ENCODE measurements at places on chromosomes 3 and 15.
A peak's percentile ranks its signal among the peaks of the same experiment; 100 is the strongest.

GRCh38 chr15:33159726-33160453 is 34.6 kb downstream of the FMN1 start:
- no peak for DNase-seq
- H3K36me3 ChIP-seq: no peaks in the 10 kb centered on the region
- no peak overlapping the region for H3K4me3 ChIP-seq
- no peaks in the 10 kb centered on the region for H3K4me1 ChIP-seq
- no peak overlapping the region for H3K27ac ChIP-seq

DNA sequence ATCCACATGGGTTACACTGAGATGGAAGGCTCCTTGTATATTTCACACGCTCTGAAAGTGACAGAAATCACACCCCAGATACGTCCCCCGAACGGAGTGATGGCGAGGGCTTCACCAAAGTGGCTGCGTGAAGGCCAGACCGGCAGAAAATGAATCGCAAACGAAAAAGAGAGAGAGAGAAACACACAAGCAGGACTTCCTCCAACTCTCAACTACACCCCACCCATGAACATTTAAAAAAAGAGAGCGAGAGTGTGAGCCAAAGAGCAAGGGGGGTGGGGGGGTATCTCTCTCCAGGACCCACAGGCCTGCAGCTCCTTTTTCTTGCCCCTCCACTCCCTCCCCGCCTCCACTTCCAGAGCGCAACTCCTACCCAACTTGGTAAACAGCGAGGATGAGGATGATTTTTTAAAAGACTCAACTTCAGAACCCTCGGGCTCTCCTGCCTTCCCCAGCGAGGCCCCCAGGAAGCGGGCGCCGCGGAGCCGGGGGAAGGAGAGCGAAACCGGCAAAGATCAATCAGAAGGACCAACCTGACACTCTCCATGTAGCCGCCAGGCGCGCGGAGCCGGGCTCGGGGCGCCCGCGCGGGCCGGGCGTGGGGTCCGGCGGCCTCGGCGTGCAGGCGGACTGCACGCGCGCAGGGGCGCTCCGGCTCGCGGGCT is 519.1 kb downstream of the FOXP1 start:
- H3K27ac ChIP-seq: peak overlapping the region; percentile 97
- no peaks in the 10 kb centered on the region for H3K27me3 ChIP-seq
- peak; percentile 60 for DNase-seq
- H3K4me1 ChIP-seq: peaks cover 12% of the 10 kb centered on the region
- H3K36me3 ChIP-seq: no peaks in the 10 kb centered on the region
- H3K4me3 ChIP-seq: peak overlapping the region; percentile 67

DNA sequence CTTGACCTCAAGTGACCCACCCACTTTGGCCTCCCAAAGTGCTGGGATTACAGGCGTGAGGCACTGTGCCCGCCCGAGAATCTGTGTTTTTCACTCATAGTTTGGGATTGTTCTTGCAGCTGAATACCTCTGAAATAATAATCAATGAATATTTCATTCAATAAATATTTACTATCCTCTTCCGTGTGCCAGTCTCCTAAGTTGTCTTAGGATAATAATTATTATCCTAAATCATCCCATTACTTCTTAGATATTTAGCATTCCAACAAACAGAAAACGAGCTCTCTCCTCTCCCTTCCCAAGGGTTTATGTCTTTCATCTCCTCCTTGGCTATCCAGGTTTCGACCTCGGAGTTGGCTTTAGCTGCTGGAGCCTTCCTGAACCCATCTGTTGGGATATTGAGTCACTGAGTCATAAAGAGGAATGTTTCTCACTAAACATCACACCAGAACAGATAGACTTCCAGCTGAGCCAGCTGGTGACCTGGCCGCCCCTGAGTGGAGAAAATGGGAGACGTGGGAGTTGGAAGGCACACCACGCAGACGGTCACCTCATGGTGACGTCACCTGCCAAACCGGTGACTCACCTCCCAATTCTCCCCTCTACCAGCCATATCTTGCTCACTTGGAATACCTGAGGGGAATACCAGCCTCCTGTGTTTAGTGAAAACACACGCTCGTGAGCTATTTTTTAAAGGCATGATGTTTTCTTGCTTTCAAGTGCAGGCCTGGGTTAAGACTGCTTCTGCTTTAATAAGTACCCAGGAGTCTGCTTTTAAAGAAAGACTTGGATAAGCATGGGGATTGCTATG is 43.9 kb downstream of the BHLHE40 start:
- H3K27ac ChIP-seq: peak overlapping the region; percentile 19
- H3K4me3 ChIP-seq: no peak overlapping the region
- H3K4me1 ChIP-seq: peaks cover 4% of the 10 kb centered on the region

GRCh38 chr3:9782770-9783169 is 9.5 kb downstream of the TADA3 start:
- no peak for DNase-seq
- H3K27ac ChIP-seq: no peak overlapping the region
- no peak overlapping the region for H3K4me3 ChIP-seq
- no peaks in the 10 kb centered on the region for H3K36me3 ChIP-seq

DNA sequence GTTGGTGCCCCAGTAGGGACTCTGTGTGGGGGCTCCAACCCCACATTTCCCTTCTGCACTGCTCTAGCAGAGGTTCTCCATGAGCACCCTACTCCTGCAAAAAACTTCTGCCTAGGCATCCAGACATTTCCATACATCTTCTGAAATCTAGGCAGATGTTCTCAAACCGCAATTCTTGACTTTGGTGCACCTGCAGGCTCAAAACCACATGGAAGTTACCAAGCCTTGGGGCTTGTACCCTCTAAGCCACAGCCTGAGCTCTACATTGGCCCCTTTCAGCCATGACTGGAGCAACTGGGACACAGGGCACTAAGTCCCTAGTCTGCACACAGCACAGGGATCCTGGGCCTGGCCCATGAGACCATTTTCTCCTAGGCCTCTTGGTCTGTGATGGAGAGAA is 66.5 kb upstream of the VGLL3 start:
- no peak overlapping the region for H3K27ac ChIP-seq
- no peaks in the 10 kb centered on the region for H3K27me3 ChIP-seq
- H3K4me3 ChIP-seq: no peak overlapping the region
- H3K4me1 ChIP-seq: no peaks in the 10 kb centered on the region
- H3K36me3 ChIP-seq: no peaks in the 10 kb centered on the region

- DNase-seq: peak; percentile 19
- H3K27me3 ChIP-seq: no peaks in the 10 kb centered on the region
- no peaks in the 10 kb centered on the region for H3K36me3 ChIP-seq
- no peak overlapping the region for H3K4me3 ChIP-seq
- no peak overlapping the region for H3K27ac ChIP-seq
Observed at GRCh38 chr3:193744822-193745684, 152.0 kb downstream of the OPA1 start.

GRCh38 chr15:80444680-80445251 is 40.6 kb downstream of the ARNT2 start:
- H3K4me3 ChIP-seq: no peak overlapping the region
- no peaks in the 10 kb centered on the region for H3K4me1 ChIP-seq

DNA sequence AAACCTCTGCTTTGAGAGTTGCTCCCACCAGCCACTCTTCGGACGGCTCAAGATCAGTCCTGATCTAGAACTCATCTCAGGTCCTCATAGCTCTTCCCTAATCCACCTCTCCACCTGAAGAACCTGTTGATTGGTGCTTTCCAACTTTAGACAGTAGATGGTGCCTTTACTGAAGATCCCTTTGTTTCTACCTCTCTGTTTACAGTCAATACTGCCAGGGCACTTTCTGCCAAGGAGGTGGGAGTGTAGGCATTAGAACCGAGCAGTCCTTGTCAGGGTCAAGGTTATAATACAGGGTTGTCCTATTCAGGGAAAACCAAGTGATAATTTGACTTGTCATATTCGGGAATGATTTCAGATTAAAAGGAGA is 1.2 kb downstream of the CGNL1 start:
- H3K4me1 ChIP-seq: peaks cover 7% of the 10 kb centered on the region
- H3K4me3 ChIP-seq: peak overlapping the region; percentile 87
- H3K27ac ChIP-seq: no peak overlapping the region
- DNase-seq: no peak
- H3K27me3 ChIP-seq: no peaks in the 10 kb centered on the region
- no peaks in the 10 kb centered on the region for H3K36me3 ChIP-seq

- no peak overlapping the region for H3K4me3 ChIP-seq
- no peak for DNase-seq
- no peak overlapping the region for H3K27ac ChIP-seq
Observed at GRCh38 chr3:151962912-151963311, 89.5 kb downstream of the SUCNR1 start.

DNA sequence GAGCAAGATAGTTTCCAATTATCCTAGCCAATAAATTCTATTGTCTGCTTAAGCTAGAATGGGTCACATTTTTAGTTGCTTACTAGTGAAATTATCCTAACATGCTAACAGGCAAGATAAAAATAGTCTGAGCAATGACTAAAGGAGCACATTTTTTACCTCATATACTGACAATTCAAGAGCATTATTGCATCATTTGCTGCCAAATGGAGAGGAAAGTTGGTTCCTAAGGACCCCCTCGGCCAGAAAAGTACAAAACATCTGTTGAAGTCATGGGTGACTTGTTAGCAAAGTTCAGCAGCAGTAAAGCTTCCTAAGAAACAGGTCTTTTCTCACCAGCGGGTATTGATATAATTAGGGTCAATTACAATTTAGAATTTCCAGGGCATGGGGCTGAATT is 1001.0 kb downstream of the FHIT start:
- H3K4me1 ChIP-seq: no peaks in the 10 kb centered on the region
- H3K27me3 ChIP-seq: no peaks in the 10 kb centered on the region
- DNase-seq: no peak
- no peak overlapping the region for H3K4me3 ChIP-seq

DNA sequence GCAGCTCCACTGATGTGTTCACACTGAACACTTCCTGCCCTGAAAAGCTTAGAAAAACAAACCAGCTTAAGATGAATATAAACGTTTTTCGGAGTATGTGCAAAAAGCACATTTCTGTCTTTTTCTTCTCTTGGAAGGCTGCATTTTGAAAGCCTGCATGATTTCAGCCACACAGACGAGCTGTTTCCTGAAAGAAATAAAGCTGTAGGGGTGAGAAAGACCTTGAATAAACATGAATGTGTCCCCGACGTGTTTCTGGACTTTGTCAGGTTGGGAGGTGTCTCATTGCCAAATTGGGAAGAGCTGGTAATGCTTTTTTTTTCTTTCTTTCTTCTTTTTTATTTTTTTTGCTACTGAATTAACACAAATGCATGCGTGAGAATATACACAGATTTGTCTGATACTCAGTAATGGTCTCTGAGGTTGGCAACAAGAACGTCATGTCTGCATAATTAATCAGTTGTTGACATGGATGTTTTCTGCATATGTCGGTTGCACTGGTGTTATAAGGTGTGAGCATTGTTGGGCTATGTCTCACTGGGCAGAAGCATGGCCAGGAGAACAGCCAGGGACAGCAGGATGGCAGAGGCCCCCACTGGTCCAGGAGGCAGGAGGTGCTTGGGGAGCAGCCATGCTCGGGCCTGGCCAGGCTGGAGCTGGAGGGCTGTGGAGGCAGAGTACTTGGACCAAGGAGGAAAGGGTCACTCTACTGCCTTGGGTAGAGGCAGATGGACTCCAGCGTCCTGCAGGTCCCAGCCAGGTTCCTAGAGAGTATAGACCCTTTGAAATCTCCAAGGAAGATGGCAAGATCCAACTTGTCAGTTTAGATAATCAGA is 39.0 kb downstream of the ADAMTSL3 start:
- DNase-seq: no peak
- peaks cover 6% of the 10 kb centered on the region for H3K4me1 ChIP-seq
- H3K4me3 ChIP-seq: no peak overlapping the region
- no peaks in the 10 kb centered on the region for H3K27me3 ChIP-seq

DNA sequence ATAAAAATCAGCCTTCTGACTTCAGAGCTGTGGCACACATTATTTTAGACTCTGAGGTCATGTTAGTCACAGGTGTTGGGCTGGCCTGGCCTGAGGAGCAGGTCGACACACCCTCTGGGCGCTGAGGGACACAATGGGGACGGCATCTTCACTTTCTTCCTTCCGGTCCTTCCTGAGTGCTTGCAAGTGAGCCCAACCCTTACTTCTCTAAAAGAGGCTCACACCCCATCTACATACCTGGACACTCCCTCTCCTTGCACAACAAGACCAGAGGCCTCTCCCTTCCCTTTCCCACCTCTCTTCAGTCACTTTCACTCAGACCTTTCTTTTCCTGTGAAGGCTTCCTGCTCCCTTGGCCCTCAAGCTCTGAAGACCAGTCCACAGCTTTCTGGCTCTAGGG is 85.4 kb downstream of the XXYLT1 start:
- H3K27ac ChIP-seq: no peak overlapping the region
- no peak overlapping the region for H3K4me3 ChIP-seq
- DNase-seq: no peak

GRCh38 chr3:140440446-140440845 is 237.4 kb upstream of the TRIM42 start:
- no peak overlapping the region for H3K4me3 ChIP-seq
- DNase-seq: no peak
- H3K4me1 ChIP-seq: no peaks in the 10 kb centered on the region
- no peaks in the 10 kb centered on the region for H3K36me3 ChIP-seq
- H3K27me3 ChIP-seq: no peaks in the 10 kb centered on the region
- H3K27ac ChIP-seq: no peak overlapping the region

DNA sequence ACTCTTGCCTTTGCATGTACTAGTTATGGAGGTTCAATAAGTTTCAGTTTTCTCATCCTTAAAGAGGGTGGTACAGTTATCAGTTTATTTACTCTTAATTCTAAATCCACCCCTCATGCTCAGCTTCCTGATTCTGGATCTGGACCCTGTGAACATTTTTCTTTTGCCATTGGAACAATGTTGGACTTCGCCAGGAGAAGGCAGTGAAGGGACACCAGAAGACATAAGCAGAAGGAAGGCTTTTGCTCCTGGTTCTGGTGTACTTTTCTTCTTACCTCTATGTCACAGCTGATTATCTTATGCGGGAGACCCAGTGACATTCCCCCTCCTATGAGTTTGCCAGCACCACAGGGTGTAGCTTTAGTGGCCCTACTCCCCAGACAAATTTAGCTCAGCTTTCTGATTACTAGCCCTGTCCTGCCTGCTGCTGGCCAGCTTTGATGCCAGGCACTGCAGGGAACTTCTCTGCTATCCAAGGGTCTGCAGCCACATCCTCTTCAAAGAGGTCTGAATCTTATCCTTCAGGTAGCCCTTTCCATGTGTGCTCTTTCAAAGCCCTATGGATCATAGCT is 466.3 kb upstream of the EPHA3 start:
- no peaks in the 10 kb centered on the region for H3K36me3 ChIP-seq
- no peak overlapping the region for H3K4me3 ChIP-seq
- H3K4me1 ChIP-seq: no peaks in the 10 kb centered on the region
- DNase-seq: no peak
